ENCODE measurements at places on chromosomes 12 and 14.
A peak's percentile ranks its signal among the peaks of the same experiment; 100 is the strongest.

GRCh38 chr12:110107369-110108281, 16.5 kb upstream of the IFT81 start:
- peak; percentile 93 for DNase-seq

DNA sequence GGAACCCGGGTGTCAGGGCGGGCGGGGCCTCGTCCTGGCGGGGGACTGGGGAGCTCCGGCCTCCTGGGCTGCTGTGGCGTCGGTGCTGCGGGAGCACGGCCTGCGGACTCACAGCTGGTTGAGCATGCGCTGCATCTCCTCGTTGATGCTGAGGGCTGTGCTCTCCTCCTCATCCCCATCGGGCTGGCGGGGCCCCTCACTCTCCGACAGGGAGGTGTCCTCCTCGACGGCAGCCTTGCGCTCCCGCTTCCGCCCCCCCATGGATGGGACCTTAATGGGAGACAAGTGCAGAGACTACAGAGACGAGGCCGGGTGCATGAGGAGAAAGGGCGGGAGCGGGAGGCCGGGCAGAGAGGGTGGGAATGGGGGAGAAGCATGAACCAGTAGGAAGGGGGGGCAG, 7.3 kb downstream of the IFFO1 start:
- DNase-seq = no peak

DNA sequence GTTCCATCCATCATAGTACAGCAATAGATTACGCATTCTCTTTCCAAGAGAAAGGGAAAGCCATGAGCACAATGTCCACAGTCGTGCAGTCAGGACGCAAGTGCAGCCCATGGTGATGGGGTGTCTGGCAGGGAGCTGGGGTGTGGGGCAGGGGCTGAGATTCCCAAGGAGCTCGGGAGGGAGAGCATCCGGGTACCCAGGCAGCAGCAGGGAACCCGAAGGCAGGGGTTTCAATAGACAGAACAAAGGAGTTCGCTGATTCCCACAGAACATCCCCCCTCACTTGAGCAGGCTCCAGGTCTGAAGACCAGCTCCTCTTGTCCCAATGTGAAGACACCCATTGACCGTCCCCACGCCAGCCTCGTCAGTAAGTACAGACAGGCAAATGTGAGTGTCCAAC, 13.5 kb downstream of the ANHX start:
- no peak for DNase-seq

DNA sequence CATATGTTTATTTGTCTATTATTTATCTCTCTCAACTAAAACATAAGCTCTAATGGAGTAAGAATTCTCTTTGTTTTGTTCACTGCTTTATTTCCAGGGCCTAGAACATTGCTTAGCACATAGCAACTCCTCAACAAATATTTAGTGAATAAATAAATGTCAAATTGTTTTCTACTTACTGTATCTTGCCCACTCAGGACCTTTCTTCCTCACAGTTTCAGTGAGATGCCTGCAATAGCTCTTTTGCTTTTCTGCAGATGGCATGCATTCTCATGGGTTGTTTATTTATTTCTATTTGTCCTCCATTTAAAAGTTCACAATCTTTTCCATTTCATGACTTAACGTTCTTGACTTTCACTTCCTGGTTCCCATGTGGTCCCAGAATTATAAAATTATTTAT, 94.9 kb upstream of the TTC7B start:
- DNase-seq = peak; percentile 8

DNA sequence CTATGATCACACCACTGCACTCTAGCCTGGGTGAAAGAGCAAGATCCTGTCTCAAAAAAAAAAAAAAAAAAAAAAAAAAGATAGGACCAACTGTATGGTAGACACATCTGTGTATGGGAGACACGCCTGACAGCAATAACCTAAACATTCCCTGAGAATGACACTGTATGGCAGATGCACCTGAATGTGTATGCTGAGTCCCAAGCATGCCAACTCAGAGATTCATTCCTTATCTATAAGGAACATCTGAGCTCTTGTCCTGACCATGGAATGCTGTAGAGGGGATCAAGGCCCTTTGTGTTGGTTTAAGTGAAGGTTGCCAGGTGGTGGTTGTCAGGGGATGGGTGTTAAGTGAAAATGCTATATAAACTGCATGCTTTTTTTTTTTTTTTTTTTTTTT, 19.2 kb upstream of the LGALS3 start:
- no peak for DNase-seq

DNA sequence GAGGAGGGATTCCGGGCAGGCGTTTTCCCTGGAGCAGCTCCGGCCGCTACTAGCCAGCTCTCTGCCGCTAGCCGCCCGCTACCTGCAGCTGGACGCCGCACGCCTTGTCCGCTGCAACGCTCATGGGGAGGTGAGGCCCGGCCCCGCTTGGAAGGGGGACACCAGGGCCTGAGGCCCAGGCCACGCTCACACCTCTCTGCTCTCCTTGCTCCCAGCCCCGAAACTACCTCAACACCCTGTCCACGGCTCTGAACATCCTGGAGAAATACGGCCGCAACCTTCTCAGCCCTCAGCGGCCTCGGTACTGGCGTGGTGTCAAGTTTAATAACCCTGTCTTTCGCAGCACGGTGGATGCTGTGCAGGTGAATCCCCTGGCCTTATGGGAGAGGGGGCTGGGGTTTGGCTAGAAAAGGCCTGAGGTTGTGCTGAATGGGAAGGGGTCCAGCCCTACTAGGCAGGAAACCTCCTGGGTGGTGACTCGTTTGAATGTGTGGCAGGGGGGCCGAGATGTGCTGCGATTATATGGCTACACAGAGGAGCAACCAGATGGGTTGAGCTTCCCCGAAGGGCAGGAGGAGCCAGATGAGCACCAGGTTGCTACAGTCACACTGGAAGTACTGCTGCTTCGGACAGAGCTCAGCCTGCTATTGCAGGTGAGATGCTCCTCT, 597 bp downstream of the RNF31 start:
- DNase-seq = no peak

DNA sequence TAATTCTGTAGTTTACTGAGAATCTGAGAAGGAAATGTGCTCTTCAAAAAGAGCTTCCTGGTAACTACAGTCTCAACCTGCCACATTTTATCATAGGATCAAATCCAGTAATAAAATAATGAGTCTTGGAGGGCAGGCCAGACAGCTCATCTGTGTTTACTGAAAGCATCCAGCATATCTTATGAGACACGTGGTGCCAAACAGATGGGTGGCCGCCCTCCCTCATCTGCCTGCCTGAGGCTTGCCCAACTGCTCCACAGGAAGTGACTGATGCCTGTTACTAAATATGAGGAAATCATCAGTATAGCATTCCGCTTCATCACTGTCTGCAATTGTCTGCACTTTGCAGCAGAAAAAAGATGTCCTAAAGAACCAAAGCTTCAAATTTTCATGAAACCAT, 13.5 kb downstream of the DHRS7 start:
- peak; percentile 94 for DNase-seq

- DNase-seq = peak; percentile 90
Measured at GRCh38 chr12:131860472-131861260, 32.5 kb downstream of the MMP17 start.

GRCh38 chr14:98234208-98234607, 1037.8 kb downstream of the BCL11B start:
- no peak for DNase-seq

DNA sequence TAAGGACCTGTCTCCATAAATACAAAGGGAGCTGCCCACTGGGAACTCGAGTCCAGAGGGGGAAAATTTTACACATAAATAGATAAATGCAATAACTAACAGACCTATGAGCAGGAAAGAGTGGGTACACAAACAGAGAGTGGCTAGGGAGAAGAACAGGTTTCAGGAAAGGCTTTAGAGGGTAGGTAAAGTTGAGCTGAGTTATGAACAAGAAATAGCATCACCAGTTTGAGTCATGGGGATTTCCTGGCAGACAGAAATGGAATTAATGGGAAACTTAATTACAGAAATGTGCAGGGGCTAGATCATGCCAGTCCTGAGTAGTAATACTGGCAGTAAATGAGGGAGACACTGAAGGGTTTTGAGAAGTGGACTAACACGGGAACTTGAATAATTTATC, 58.0 kb upstream of the CCDC175 start:
- no peak for DNase-seq

DNA sequence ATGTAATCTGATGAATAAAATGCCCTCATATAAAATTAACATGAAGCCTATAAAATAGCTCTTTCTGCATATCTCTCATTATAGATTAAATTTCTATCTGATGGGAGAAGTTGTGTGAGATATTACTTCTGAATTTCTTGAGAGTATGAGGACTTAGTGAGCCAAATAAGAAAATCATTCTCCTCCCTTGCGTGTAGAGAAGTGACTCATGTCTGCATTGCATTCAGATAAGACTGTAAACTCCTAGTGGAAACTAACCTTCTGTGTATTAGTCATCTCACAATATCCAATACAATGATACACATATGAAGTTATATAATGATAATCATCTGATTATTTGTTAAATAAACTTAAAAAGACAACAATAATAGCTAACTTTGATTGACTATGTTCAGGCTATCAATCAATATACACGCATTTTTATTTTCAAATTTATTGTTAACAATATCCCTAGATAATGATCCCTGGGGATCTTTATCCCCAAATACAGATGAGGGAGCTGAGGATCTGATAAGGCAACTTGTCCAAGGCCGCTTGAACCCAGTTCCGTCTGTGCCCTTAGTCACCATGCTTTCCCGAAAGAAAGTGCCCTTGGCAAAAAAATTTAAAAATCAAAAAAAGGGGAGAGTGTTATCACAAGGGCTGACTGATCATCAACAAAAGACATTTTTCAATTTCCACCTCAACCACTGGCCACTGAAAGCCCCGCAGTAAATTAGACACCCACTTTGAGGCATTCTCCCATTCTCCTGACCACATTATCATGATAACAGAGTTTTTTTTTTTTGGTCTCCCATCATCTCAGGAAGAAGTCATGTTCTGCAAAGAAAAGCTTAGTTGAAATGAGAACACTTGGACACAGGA, 189.2 kb upstream of the RASSF8 start:
- peak; percentile 76 for DNase-seq

- DNase-seq = peak; percentile 42
Measured at GRCh38 chr14:55802986-55803872, 223.2 kb downstream of the KTN1 start.

DNA sequence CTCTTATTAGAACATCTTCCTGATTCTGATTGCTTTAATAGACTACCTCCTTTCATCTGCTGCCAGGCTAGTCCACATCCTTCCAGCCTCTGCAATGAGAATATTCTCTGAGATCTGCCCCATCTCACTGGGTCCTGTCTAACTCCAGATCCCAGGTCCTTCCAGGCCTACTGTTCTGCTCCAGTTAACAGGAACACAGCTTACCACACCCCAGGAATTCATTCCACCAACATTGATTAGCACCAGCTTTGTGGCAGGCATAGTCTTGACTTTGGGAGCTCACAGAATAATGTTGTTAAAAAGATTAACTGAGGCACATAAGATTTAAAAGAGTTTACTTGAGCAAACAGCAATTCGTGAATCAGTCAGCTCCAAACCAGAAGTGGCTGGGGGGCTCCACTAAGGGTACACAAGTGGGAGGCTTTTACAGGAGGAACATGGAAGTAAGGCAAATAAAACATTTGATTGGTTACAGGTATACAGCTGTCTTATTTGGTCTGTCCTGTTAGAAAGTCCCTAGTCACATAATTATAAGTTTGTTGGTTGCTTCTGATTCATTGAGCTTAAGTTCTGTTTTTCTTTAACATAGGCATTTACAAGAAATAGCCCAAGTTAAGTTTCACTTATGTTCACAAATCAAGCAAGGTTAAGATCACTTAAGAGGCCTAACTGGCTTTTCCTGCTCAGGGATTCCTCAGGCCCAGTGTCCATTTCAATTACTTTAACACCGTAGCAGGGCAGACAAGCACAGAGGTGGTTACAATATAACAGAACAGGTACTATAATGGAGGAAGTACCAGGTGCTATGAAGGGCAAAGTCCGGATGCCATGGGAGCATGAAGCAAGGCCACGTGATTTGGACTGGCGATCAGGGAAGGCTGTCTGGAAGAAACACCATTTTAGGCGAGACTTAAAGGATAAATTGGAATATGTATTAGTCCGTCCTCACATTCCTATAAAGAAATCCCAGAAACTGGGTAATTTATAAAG, 12.2 kb upstream of the MYH7 start:
- DNase-seq = no peak

GRCh38 chr12:56838621-56839488, 75.7 kb downstream of the HSD17B6 start:
- DNase-seq = no peak

DNA sequence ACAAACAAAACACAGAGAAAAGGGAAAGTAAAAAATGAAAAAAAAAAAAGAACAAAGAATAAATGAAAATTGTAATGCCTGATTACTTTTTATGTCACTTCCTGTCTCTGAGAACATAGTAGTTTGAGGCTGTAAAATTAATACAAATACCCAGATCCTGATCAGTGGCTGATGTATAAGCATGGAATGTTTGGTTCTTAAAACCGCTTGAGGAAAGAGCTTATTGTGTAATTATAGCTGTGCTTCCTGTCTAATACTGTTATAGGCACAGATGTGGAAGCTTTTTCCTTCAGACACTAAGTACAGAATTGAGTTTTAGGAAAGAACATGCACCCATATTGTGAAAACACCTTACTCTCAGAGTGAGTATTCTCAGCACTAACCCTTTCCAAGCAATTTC, 86.9 kb downstream of the AVPR1A start:
- peak; percentile 73 for DNase-seq

GRCh38 chr12:58034311-58034710, 92.9 kb downstream of the ATP23 start:
- DNase-seq = peak; percentile 46

DNA sequence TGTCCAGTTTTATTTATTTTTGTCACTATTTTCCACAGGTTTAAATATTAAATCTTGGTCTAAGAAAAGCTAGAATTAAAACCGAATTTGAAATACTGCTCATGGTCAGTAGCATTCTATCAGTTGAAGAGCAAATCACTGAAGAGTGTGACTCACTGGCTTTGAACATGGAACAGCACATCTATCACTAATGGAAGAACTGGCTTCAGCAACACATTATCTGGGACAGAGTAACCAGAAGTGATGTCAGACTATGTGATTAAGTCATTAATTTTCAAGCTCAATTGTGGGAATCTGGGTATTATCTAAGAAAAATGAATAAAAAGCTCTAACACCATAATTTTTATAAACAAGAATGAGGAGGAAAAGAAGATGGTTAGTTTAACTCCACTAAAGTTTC, 527.5 kb downstream of the TMTC2 start:
- no peak for DNase-seq

- no peak for DNase-seq
Measured at GRCh38 chr12:25107920-25108319, 87.0 kb downstream of the DNAI7 start.

DNA sequence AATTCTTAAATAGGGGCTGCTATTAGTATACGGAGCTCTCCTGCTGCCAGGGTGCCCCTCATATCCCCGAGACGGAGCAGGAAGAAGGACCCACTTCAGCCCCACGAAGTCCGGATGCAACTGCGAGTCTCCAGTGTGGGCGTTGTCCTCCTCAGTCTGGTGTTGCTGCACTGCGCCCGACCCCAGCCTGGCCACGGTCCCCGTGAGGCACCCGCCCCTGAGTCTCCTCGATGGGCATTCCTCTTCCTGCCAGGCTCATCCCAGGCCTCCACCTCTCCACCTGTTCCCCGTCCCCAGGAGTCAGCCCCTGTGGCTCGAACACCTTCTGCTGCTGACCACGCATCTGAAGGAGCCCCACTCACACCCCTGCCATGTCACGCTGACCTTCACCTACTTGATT, 68.1 kb upstream of the SFSWAP start:
- DNase-seq = no peak

- no peak for DNase-seq
Measured at GRCh38 chr12:32534698-32535097, 135.3 kb downstream of the FGD4 start.

- no peak for DNase-seq
Measured at GRCh38 chr12:21913823-21914222, 27.4 kb downstream of the ABCC9 start.
